SW480 (cell line): ENCODE measurements at places on chromosomes 1 and 21.

DNA sequence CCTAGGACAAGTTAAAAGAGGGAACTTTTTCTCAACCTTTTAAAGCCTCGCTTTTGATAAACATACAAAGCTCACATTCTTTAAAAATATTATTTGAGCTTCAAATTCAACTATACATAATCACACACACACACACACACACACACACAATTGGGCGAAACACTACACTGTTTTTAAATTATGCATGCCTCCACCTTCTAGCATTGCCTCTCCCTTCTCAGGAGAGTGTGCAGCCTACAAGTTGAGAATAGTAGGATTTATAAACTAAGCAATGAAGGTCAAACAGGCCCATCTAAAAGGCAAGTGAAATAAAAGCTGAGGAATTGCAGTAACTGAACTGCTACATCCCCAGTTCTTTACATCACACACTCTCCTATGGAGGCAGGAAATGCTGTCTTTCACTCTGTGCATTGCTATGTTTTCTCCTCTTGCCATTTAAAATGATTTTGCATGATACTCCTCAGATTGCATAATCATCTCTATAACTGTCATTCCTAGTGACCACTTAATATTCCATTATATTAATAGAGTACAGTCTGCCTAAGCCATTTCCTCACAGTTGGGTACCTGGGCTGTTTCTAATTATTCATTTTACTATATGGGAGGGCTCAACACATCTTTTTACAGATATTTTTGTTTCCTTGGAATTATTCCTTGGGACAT, 92.5 kb upstream of the KCNE2 start:
- no peak for DNase-seq

DNA sequence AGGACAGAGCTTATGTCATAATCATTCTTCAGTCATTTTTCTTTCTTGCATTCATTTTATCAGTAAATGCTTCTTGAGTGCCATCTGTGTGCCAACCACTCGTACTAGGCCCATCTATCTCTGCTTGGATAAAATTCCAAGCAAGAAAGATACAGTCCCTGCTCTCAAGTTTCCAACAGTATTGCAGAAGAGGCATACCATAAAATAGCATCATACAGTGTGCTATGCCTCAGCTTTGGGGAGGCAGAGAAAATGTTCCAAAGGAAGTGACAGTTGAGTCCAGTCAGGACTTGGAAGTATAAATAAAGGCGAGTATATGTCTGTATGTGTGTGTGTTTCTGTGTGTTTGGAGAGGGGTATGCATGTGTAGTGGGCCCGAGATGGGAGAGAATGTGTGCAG, 113.4 kb upstream of the HOOK1 start:
- no peak for DNase-seq

DNA sequence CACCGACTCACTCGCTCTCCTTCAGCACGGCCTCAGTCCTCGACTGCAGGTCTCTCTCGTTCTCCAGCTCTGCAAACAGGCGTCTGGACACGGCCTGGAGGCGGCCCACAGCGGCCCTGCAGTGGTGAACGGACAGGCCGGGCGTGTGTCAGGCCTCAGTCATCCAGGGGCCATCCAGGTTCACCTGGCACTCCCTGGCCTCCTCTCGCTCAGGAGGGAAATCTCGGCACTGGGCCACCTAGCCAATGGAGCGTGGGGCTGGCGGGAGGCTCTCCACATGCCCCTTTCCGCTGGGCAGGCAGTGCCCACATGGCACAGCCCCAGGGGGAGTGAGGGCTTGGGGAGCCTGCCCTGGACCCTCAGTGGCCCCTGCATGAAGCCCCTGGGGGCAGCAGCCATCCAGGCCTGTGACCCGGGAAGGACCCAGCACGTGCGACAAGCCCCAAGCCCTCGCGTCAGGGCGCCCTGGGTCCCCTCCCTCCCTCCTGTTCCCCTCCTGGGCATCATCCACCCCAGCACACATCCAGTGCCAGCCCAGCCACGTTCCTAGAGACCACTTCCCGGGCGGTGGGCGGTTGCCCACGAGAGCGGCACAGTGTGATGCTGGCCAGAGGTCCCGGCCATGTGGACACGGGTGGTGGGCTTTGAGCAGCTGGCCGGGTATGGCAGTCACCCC, 18.1 kb downstream of the CFAP74 start:
- DNase-seq: no peak

DNA sequence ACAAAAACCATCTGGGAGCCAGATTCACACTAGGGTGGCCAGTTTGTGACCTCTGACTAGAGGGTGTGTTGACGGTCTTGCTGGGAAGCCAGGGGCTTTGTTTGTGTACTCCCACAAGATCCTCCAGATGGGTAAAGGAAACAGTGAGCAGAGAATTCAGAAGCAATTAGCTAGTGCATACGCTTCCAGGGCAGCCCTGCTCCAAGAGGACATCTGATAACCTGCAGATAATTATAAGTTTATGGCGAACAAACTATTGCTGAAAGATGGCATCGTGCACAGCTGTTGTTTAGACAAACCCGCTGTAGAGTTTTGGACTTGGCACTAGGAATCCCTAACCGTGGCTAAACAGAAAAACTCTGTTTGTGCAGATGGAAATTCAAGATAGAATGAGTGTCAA, 326.4 kb downstream of the TGFB2 start:
- DNase-seq: no peak

DNA sequence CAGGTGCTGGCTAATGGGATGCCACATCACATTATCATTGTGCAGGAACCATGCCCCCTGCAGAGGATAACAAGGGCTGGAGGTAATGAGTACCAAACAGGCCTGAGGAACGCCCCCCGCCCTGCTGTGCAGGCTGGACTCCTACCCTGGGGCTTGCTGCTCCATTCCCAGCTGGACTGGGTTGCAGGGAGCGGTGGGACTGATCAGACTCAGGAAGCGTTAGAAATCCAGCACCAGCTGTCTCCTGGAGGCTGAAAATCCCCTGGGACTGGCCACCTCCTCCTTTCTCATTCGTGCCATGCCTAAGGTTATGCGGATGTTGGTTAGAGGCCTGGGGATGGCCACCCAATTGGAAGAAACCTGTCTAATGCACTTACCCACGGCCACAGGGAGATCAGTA, 36.9 kb upstream of the POU3F1 start:
- no peak for DNase-seq

GRCh38 chr1:56196839-56197238, 382.5 kb downstream of the PLPP3 start:
- DNase-seq: no peak

- DNase-seq: no peak
These were observed 30.4 kb upstream of the HHAT start for GRCh38 chr1:210298296-210298695.

DNA sequence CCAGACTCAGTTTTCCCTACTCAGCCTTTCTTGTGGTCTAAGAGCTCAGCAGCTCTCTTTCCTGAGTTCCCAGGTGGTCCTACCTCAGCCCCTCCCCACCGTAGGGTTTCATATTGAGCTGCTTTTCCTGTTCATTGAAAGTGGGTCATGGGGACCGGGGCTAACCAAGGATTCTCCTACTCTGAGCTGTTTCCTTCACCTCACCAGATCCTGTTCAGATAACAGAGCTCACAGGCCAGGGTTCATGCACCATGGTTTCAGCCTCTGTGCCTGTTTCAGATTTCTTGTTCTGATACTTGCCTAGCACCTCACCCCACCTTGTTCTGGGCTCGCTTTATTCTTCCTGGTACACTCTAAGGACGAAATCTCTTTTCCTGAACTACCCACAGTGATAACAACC, 8.5 kb downstream of the UBQLN4 start:
- DNase-seq: no peak

DNA sequence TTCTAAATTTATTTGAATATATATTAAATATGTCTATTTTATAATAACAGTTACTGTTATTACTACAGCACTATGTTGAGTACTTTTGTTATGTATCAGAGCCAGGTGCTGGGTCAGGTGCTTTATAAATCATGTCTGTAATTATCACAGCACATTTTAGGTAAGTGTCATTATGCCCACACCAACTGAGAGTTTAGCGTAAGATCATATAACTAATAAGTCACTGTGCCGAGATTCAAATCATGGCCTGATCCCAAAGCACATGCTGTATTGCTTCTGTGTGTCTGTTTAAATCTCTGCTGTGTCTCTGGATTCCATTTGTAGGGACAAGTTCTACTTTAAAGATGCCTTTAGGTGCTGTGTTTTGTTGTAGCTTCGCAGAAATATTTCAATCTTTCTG, 1.9 kb downstream of the GPSM2 start:
- peak; percentile 22 for DNase-seq

DNA sequence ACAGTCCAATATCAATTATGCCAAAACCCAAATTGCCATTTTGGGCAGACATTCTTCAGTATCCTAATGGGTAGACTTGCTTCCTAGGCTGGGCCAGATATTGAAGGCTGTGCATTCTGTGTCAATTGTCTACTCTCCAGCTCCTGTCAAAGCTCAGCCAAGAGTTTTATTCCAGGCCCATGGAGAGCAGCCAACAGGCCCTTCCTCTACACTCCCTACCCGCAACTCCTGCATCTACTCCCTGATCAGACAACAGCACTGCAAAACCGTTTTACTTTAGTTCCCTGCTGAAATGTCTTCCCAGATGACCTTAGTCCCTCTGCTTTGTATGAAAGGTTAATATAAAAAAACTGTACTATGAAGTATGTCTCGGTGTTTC, 6.6 kb upstream of the ADORA3 start:
- no peak for DNase-seq

- peak; percentile 24 for DNase-seq
These were observed 2212.8 kb downstream of the MRPL39 start for GRCh38 chr21:23394458-23394857.

DNA sequence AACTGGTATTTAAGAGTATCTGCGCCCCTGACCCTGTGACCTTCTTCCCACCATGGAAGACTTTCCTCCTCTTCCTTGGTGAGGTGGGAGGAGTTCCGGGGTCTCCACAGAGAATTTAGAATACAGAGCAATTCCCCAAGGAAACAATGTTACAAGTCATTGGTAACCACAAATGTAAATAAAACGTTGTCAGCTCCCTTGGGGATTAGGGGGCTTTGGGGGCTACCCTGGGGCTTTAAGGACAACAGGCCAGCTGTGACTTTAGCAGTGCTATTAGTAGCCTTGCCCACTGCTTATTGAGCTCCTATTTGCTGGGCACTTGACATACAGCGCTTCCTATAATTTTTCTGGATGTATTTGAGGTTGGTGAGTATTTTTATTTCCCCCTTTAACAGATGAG, 69.0 kb downstream of the IGSF21 start:
- DNase-seq: no peak

- no peak for DNase-seq
These were observed 16.7 kb upstream of the PTGFR start for GRCh38 chr1:78474092-78474491.

GRCh38 chr1:202586018-202586821, 124.0 kb downstream of the SYT2 start:
- DNase-seq: no peak

DNA sequence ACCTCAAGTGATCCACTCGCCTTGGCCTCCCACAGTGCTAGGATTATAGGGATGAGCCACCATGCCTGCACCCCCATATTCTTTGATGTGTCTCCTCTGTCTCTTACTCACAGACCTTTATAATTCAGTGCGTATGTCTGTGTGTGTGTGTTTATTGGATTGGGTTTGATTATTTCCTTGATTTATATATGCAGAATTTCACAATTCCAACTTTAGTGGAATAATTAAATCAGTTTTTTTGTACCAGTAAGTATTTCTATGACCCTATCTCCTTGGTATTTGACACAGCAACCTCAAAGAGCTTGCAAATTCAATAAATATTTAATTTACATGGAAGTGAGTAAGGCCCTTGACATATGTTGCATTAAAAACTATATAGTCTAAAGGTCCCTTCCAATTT, 333.9 kb upstream of the ADAMTS5 start:
- DNase-seq: no peak

DNA sequence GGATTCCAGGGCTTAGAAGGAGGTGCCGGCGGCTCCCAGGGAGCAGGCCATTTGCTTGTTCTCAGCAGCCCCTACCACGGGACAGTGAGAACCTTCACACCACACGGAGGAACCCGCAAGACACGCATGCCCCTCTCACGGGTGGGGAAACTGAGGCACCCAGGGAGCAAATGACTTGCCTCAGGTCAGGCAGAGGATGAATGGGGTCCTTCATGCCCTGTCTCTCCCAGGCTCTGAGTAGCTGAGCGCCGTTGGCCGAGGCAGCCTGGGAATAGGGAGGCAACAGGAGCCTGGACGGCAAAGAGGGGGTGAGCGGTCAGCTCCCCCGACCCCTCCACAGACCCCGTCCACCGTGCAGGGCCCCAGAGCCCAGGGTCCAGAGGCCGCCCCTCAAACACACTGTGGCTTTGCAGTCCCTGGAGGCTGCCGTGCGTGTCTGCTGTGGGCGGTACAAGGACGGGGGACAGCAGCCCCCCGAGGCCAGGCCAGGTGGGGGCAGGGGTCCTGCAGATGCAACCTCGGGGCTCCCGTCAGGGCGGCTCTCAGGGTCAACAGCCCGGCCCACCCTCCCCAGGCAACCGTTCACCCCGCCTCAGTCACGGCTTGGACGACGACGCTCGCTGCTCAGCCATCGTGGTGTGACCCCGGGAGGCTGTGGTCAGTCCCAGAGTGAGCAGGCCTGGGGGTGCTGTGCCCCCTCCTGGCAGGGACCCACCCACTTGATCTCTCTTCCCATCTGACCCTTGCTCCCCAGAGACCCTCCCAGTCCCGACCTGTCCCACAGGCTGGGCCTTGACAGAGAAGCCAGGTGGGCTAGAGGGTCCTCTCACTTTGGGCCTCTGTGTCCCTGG, 15.8 kb upstream of the COL6A2 start:
- DNase-seq: no peak

DNA sequence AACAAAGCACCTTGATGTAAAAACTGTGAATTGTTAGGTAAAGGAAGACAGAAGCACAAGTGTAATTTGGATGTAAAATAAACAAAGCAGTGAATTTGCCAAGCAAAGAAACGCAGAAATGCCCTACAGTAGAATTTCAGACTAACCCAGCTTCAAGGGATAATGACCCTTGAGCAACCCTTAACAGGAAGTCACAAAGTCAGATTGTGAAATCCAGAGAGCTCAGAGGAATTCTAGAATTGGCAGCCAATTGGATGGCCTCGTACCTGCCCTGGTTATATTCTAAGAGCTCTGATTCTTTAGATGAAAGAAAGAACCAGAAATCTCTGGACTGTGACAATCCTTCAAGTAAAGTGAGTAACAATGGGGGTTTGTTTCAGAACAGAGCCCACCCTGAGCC, 152.7 kb upstream of the CHRM3 start:
- DNase-seq: no peak
